T-cell (primary cell): ENCODE measurements at places on chromosomes 6 and 20.

GRCh38 chr6:79776076-79776475 lies 144.9 kb downstream of the SH3BGRL2 start:
- no peak overlapping the region for H3K27ac ChIP-seq
- no peak overlapping the region for H3K4me3 ChIP-seq
- no peaks in the 10 kb centered on the region for H3K36me3 ChIP-seq
- no peak for DNase-seq

GRCh38 chr20:21507400-21508229 lies 6.2 kb downstream of the NKX2-2 start:
- no peak overlapping the region for H3K27ac ChIP-seq
- peaks cover 88% of the 10 kb centered on the region for H3K27me3 ChIP-seq
- H3K4me1 ChIP-seq, result peaks cover 8% of the 10 kb centered on the region
- H3K36me3 ChIP-seq, result no peaks in the 10 kb centered on the region
- no peak overlapping the region for H3K4me3 ChIP-seq
- no peak for DNase-seq

- peaks cover 15% of the 10 kb centered on the region for H3K27me3 ChIP-seq
- no peak overlapping the region for H3K27ac ChIP-seq
- H3K4me3 ChIP-seq, result no peak overlapping the region
Observed at GRCh38 chr6:29994826-29995225, 52.5 kb downstream of the HLA-A start.

DNA sequence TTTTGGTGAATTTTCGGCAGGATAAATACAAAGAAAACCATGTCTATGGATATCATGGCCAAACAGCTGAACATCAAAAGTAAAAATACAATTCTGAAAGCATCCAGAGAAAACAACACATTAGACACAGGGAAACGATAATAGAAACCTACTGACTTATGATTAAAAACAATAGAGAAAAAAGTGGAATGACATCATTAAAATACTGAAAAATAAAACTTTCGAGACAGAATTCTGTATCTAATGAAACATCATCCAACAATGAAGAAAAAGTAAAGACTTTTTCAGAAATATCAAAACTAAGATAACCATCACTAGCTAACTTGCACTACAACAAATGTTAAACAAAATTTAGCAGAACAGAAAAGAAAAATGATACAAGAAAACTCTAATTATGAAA lies 384.6 kb upstream of the RUNX2 start:
- no peak overlapping the region for H3K4me3 ChIP-seq
- DNase-seq, result no peak
- no peaks in the 10 kb centered on the region for H3K36me3 ChIP-seq
- no peaks in the 10 kb centered on the region for H3K27me3 ChIP-seq

DNA sequence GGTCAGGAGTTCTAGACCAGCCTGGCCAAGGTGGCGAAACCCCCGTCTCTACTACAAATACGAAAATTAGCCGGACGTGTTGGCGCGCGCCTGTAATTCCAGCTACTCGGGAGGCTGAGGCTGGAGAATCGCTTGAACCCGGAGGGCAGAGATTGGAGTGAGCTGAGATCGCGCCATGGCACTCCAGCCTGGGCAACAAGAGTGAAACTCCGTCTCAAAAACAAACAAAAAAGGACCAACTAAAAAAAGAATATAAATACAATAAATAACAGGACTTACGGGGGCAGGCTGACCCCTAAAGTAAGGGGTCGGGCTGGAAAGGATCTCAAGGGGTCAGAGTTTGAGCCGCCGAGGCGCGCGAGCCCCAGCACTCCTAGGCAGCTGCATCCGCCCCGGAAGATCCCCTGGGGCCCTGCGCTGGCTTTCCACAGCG lies 509 bp upstream of the TPD52L2 start:
- H3K27me3 ChIP-seq, result no peaks in the 10 kb centered on the region
- H3K36me3 ChIP-seq, result peaks cover 16% of the 10 kb centered on the region
- no peak for DNase-seq
- peaks cover 7% of the 10 kb centered on the region for H3K4me1 ChIP-seq

- peak overlapping the region; percentile 78 for H3K27ac ChIP-seq
- no peak for DNase-seq
- H3K4me1 ChIP-seq, result peaks cover 7% of the 10 kb centered on the region
- H3K27me3 ChIP-seq, result peaks cover 9% of the 10 kb centered on the region
Observed at GRCh38 chr20:23456409-23456808, 3.7 kb upstream of the CST11 start.

DNA sequence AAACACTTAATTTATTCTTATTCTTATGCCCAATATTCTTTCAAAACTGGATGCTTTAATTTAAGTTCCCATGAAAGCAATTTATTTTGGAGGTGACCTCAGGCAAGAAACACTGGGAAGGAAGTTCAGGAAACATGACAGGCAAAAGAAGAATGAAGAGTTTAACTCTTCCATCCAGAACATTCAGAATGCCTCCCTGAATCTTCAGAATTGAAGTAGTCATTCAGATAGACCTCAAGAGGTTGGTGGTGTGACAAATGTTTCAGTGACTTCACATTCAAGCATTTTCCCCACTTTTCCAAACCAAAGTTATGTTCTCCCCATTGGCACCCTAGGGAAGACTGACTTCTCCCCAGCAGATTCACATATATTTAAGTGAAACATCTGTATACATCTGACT lies 110.5 kb downstream of the HAO1 start:
- H3K27me3 ChIP-seq, result no peaks in the 10 kb centered on the region
- DNase-seq, result no peak
- H3K4me3 ChIP-seq, result no peak overlapping the region
- H3K27ac ChIP-seq, result no peak overlapping the region

DNA sequence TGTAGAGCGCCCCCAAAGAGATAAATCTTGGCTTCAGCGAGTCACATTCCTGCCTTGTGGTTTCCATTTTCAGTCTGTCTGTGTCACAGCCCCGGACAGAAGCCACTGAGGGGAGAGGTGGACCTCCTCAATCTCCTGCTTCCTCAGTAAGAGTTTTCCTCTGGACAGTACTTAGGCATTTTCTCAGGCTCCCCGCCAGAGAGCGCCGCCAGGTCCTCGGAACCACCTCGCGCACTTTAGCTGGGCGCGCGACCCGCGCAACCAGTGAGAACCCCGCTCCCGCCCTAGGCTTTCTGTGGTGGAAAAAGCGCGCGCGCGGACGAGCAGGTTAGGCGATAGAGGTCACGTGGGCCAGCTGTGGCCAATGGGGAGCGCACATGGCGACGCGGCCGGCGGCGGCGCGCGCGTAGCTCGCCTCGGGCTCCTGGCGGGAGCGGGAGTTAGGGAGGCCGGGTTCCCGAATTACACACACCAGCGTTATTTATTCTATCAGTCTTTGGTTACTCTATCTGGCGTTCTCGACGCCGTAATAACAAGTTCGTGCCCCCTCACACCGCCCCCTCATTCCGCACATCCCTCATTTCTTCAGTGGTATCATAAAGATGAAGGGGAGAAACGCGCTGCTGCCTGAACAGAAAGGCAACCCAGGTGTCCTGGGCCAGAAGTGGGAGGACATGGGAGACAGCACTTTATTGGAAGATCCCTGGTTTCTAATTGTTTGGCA lies 19.4 kb downstream of the PXT1 start:
- peaks cover 4% of the 10 kb centered on the region for H3K4me1 ChIP-seq
- peak; percentile 99 for DNase-seq
- peak overlapping the region; percentile 78 for H3K27ac ChIP-seq
- H3K36me3 ChIP-seq, result no peaks in the 10 kb centered on the region
- peak overlapping the region; percentile 92 for H3K4me3 ChIP-seq
- no peaks in the 10 kb centered on the region for H3K27me3 ChIP-seq

GRCh38 chr6:18488526-18489270 lies 101.5 kb downstream of the RNF144B start:
- no peaks in the 10 kb centered on the region for H3K36me3 ChIP-seq
- DNase-seq, result no peak
- no peaks in the 10 kb centered on the region for H3K27me3 ChIP-seq
- no peak overlapping the region for H3K4me3 ChIP-seq

- no peak overlapping the region for H3K4me3 ChIP-seq
- peaks cover 12% of the 10 kb centered on the region for H3K4me1 ChIP-seq
- no peak overlapping the region for H3K27ac ChIP-seq
- no peaks in the 10 kb centered on the region for H3K27me3 ChIP-seq
- H3K36me3 ChIP-seq, result no peaks in the 10 kb centered on the region
Observed at GRCh38 chr6:110566346-110567125, 90.1 kb upstream of the SLC22A16 start.

DNA sequence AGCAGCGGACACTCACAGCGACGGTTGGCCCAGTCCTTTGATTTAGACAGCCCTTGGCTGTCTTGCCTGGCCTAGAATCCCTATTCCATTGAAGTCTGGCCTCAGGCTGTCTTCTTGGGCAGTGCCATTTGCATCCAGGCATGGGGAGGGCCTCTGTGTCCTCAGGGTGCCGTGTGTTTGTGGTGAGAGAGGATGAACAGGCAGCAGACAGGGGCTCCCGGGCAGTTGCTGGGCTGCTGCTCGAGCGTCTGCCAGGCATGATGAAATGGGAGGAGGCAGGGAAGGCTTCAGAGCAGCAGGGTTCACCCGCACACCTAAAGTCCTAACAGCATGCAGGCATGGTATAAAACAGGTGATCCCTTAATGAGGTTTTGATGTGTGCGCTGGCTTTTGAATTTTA lies 126.9 kb downstream of the SOBP start:
- no peak overlapping the region for H3K4me3 ChIP-seq
- no peaks in the 10 kb centered on the region for H3K36me3 ChIP-seq
- H3K27me3 ChIP-seq, result no peaks in the 10 kb centered on the region
- H3K4me1 ChIP-seq, result peaks cover 19% of the 10 kb centered on the region
- H3K27ac ChIP-seq, result no peak overlapping the region

DNA sequence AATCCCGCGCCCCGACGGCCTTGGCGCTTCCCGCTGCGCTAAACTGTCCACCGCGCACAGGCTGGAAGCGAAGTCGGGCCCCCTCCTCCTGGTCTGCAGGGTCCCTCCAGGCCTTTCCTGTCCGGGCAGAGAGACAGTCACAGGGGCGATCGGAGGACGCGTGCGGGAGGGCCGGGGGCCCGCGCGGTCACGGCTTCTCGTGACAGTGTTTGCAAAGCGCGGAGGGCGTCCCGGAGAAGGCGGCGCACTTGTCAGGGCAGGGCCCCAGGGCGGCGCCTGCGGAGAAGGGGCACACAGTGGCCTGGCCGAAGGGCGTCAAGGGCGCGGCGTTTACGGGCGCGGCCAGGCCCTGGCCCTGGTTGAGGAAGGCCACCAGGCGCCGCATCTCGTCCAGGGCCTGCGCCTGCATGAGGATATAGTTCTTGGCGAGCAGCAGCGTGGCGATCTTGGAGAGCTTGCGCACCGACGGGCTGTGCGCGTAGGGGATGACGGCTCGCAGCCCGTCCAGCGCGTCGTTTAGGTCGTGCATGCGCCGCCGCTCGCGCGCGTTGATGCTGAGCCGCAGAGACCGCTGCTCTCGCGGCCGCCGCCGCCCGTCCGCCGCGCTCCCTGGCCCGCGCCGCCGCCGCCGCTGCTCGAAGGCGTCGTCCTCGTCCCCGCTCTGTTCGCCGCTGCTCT lies 763 bp downstream of the BHLHE23 start:
- H3K27ac ChIP-seq, result no peak overlapping the region
- H3K36me3 ChIP-seq, result no peaks in the 10 kb centered on the region
- no peaks in the 10 kb centered on the region for H3K27me3 ChIP-seq
